ENCODE measurements at places on chromosomes 1 and 21.

- DNase-seq = peak; percentile 32
Measured at GRCh38 chr1:110155878-110156522, 5.7 kb downstream of the SLC6A17 start.

DNA sequence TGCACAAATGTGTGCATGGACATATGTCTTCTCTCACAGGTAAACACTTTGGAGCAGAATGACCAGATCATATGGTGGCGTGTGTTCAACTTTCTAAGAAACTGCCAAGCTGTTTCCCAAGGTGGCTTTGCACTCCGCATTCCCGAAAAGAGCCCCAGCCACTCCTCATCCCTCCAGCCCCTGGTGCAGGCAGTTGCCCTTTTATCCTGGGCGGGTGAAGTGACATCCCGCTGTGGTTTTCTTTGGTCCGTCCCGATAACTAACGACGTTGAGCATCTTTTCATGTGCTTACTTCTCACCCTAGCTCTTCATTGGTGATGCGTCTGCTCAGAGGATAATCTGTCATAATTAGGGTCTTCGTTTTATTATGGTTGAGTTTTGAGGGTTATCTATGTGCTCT lies 612.5 kb downstream of the MATN1 start:
- DNase-seq = no peak

DNA sequence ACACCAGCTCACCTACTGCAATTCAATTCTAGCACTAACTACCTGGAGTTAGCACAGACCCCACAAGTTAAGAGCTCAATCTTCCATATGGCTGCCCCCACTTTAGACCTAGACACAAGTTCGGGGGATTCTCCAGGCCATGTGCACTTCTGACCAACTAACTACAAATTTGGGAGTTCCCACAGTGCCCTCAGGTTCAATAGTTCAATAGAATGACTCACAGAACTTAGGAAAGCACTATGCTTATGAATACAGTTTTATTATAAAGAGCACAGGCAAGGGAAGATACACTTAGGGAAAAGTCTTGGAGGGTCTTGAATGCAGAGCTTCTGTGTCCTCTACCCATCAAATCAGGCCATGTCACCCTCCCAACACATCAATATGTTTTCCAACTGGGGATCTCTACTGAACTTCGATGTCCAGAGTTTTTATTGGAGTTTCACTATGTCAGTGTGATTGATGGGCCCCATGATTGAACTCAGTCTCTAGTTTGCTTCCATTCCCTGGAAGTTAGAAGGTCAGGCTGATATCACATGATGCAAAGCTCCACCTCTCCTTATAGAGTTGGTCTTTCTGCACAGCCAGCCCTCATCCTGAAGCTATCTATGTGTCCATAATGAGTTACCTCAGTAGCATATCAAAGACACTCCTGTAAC lies 46.1 kb downstream of the RAVER2 start:
- no peak for DNase-seq

DNA sequence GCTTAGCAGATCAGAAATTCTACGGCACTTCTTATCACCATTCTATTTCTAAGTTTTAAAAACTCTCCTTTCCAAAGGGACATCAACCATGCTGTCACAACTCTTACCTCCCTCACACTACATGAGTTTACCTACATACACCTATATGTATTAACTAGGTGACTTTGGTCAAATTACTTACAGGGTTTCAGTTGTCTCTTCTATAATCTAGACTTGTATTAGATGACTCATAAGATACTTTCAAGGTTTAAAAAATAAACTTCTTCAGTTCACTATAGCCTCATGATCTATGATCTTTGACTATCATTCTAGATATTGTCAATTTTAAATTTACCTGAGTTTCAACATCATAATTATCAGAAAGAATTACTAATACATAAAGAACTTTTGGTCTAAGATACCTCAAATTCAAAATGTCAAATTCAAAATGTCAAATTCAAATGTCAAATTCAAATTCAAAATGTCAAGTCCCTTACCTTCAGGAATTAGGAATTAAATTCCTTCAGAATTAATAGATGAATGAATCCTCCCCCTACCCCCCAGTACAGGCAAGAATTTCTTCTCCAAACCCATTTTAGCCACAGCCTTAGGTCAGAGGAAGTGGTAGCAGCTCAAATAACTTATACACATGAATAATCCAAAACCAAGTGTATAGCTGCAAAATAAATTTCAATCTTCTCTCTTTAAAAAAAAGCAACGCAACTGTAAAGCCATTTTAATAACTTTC lies 31.1 kb downstream of the OTUD7B start:
- DNase-seq = no peak

DNA sequence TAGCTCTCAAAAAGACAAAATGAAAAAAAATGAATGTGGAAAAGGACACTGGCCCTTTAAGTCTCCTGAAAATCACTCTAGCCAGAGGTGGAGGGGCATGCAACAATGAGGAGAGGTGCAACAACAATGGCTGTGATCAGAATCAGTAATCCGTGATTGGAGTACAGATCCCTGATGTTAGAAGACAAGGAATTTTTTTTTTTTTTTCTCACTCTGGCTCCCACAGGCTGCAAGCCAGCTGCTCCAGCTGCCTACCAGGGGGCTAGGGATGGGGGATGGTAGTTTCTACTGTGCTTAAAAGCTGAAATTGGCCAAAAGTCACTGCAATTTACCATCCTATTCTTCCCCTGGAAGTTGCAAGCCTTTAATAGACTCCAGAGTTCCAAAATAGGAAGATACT lies 54.5 kb downstream of the STYXL2 start:
- DNase-seq = no peak

GRCh38 chr1:55927702-55928290 lies 651.6 kb downstream of the PLPP3 start:
- no peak for DNase-seq

GRCh38 chr1:201618389-201618788 lies 79.5 kb downstream of the NAV1 start:
- DNase-seq = no peak

DNA sequence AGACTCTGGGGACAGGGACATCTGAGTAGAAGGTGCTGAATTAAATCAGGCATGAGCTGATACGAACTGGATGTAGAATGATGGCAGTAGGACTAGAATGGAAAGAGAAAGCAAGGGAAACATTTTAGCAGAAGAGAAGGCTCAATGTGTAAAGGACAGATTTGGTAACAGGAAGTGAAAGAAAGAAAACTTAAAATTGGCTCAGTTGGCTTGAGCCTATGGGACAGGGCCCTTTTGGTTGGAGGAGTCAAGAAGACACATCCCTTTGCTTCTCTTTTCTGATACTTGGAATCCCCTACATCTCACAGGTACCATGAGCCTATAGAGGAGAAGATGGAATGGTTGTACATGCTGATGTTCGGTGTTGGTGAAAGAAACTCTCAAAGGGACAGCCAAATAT lies 300.6 kb upstream of the PLXNA2 start:
- DNase-seq = no peak

DNA sequence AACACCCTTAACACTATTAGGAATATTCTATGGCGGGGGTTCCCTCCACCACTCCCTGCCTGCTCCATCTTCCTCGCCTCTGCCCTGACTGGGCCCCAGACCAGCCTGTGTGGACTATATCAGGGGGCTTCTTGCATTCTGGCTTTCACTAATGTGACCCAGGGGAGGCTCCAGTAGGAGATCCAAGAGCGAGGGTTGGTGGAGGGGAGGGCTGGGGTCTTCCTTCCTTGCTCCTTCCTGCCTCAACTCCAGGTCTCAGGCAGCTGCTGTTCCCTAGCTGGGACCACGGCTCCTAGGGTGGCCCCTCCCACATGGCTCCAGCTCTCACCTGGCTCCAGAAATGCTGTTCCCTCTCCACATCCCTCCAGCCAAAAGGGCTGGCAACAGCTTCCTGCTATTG lies 257.4 kb downstream of the MATN1 start:
- no peak for DNase-seq

- DNase-seq = no peak
Measured at GRCh38 chr1:1332031-1332755, 1.1 kb downstream of the TAS1R3 start.

GRCh38 chr21:15768853-15769252 lies 39.1 kb downstream of the USP25 start:
- no peak for DNase-seq

- DNase-seq = no peak
Measured at GRCh38 chr1:246261639-246262038, 245.4 kb downstream of the SMYD3 start.

DNA sequence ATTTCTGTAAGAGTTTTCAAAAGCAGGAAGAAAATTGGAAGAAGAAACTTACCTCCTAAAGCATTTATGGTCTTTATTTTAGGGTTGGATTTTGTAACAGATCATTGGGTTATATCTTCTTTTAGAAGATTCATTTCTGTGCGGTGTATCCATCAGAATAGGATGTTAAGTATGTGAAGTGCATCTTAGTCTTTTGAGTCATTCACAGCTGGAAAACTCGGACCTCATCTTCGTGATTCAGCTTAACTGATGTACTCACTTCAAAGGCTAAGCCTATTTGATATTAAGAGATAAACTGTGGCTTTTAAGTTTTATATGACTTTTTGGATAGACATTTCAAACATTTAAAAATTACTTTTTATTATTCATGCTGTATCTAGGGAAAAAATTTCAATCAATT lies 56.3 kb downstream of the GIPC2 start:
- DNase-seq = no peak

DNA sequence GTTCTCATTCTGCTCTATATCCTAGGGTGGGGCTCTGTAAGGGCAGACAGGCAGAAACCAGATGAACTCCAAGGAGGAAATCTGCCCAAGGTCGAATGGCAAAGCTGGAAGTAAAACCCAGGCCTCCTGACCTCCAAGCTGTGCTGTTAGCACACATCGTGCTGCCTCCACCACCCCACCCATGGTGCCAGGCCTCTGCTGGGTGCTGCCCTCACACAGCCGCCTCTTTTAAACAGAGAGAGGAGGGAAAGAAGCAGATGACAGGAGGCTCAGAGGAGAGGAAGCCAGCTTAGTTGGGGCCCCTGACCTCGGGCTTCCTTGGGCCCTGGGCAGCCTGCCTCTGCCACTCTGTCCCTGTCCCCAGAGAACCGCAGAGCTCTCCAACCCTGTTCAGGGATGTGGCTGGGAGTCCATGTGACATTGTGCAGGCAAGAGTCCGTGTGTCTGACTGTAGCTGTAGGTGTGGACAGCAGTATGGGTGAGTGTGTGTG lies 1.1 kb downstream of the SYNC start:
- DNase-seq = no peak

DNA sequence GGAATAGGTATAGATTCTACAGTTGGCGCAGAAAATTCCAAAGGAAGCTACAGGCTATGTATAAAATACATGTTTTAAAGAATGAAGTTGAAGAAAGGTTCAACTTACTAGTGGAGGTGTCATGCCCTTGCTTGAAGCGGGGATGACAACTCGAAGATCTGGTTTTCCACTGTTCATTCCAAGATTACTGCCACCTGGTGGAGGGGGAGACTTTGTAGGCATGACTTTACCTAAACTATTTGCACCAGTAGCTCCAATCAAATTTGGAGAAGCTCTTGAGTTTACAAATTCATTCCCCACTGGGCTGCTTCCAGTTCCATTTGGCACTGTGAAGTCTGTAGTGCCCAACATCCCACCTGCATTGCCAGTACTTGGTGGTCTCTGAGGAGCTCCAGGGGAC lies 81.7 kb downstream of the AXDND1 start:
- peak; percentile 18 for DNase-seq

DNA sequence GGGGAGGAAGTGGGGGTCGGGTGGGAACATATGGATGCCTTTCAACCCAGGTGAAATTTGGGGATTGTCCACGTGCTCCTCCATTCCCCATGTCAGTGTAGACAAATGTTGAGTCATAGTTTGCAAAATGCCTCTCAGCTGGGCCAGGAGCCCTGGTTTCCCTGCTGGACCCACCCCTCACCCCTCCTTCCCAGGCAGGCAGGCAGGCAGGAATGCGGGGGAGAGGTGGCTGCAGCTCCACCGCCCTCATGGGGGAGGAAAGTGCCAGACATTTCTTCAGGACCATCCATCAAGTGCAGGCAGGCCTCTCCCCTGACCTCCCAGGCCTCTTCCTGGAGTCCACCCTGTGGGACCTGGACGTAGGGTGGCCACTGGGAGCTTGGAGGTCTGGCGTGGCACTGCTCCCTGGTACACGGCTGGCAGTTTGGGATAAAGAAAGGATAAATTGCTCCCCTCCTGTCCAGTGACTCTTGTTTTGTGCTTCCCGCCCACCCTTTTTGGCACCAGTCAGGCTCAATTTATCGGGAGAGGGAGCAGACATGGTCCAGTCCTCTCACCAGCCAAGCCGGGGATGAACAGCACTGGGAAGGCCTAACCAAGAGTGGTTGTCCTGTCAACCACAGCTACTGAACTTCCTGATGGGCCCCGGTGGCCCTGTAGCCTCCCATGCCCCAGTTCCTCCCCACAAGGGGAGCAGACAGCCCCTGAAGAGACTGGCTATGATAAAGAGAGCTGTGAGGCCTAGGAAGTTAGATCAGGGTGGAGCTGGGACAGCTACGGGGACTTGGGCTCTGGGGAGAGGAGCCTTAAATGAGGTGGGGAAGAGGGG lies 18.9 kb downstream of the NPR1 start:
- no peak for DNase-seq

DNA sequence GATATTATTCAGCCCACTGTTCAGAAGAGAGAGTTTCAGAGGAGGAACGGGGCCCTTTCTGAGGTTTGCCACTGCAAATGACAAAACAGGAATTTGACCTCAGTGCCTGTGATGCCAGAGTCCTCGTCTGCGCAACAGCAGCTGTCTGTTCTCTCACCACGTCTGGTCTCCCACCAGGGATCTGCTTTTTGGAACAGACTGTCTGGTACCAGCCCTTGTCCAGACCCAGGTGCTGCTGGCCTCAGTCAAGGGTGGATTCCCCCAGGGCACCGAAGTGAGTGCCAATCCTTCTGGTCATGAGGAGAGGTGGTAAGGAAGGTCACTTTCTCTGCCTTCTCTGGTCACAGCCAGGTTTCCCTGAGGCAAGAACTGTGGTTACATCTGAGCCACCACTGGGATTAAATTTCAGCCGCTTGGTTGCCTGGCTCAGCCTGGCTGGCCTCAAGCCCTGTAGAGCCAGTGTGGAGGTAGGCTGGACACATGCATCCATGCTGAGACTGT lies 2.3 kb upstream of the BCAN start:
- no peak for DNase-seq

DNA sequence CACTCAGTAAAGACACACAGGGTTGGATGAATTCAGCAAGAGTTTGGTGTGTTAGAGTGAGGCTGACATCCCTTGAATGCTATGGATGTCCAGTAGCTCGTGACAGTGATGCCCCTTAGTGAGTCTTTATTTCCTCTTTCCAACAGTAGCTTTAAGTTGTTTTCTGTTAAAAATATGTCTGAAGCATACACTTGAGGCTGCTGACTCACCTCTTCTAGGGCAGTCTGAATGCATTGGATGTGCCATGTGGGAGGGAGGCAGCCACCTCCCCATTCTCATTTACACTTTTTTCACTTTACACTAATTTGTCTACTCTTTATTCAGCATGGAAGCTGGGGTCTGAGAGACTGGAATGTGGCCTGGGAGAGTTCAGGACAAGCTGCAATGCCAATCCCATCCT lies 17.6 kb downstream of the NOS1AP start:
- DNase-seq = no peak

- DNase-seq = no peak
Measured at GRCh38 chr1:151513626-151514121, 2.5 kb downstream of the CGN start.
